ENCODE measurements at places on chromosomes 3 and 15.

DNA sequence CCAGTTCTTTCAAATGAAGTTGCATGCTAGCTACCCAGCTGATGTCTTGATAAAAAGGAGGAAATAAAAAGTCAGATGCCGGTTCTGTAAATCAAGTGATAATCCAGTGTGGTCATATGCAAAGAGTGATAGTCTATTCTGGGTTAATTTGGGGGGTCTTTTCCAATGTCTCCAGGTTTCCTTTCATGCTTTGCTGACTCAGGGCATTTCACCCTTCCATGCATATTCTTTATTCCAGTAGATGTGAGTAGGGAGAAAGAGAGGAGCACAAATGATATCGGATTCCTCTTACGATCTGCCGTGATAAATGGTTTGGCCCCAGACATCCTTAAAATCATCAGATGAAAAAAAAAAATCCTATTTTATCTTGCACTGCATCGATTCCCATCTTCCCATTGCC, 60.8 kb downstream of the ADAMTS9 start:
- DNase-seq = no peak

GRCh38 chr3:117843356-117843755, 1133.8 kb downstream of the TUSC7 start:
- DNase-seq = no peak

GRCh38 chr3:122987231-122987630, 40.3 kb downstream of the SEMA5B start:
- no peak for DNase-seq

DNA sequence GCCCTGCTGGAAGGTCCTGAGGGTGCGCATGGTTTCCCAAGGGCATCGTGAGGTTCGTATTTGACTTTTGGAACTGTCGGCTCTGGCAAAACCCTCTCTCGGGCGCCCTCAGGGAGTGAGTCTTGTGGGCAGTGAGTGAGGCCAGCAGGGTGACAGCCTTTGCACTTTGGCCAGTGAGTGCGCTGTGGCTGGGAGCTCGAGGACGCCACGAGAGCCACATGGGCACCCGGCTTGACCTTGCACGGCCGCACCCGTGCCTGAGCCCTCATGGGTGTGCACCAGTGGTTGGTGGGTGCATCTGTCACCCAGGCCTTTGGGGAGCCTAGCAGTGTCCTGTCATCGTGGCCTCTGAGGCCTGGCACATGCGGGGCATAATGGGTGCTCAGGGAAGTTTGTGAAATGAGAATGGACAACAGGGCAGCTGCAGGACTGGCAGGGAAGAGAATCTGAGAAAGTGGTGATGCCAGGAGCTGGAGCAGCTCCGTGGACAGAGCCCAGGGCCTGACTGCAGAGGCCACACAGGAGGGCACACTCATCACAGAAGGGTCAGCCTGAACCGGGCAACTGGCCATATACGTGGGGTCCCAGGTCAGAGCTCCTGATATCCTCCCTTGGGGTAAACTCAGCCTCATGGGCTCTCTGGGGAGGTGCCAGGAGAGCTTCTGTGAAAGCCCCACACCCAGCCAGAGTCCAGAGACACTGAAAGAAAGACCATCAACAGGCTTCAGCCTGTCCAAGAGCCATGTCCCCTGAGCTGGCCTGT, 30.4 kb upstream of the SNRPA1 start:
- DNase-seq = no peak

- no peak for DNase-seq
These were observed 109.7 kb upstream of the SLC7A14 start for GRCh38 chr3:170695486-170696064.

DNA sequence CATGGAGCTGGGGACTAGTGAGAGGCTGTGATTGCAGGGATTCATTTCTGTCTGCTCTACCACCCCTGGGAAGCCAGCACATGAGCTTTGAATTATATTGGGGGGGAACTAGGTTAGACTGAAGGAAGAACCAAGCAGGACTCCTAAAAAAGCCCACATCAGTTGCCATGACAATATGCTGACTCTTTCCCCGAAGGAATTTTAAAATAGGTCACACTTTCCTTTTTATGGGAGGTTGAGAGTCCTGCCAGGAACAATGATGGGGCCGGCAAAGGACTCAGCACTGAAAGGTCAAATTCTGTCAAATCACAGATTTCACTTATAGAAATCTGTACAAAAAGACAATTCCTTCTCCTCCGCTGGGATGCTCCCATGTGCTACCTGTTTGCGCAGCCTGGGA, 130.8 kb downstream of the ZNF621 start:
- DNase-seq = no peak

GRCh38 chr3:7421065-7421464, 560.1 kb downstream of the GRM7 start:
- DNase-seq = no peak

GRCh38 chr3:61268644-61269043, 17.4 kb upstream of the FHIT start:
- no peak for DNase-seq

- no peak for DNase-seq
These were observed 163.5 kb downstream of the NSMCE3 start for GRCh38 chr15:29106116-29106515.

DNA sequence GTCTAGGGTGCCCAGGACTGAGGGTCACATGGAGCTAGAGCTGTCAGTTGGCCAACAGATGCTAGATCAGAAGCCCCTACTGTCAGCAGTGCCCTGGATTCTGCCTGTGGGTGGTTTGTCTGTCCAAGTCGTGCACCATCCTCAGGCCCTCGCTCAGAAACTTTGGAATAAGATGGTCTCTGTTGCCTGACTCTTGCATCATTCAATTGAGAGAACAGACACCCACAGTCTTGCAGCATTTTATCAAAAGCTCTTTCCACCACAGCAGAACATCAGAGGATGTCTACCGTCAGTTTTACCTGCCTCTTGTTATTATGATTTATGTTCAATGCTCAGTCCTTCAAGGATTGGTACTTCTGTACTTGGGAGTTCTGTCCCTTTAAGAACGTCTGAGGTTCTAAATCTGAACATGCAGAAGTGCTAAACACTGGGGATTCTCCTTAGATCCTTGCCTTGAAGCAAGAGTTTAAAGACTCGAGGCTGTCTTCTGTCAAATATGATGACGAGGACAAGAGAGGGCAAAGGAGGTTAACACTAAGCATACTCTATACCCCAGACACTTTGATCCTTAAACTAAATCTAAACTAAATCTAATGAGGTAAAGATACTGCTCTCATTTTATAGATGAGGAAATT, 4.8 kb downstream of the AQP9 start:
- no peak for DNase-seq

DNA sequence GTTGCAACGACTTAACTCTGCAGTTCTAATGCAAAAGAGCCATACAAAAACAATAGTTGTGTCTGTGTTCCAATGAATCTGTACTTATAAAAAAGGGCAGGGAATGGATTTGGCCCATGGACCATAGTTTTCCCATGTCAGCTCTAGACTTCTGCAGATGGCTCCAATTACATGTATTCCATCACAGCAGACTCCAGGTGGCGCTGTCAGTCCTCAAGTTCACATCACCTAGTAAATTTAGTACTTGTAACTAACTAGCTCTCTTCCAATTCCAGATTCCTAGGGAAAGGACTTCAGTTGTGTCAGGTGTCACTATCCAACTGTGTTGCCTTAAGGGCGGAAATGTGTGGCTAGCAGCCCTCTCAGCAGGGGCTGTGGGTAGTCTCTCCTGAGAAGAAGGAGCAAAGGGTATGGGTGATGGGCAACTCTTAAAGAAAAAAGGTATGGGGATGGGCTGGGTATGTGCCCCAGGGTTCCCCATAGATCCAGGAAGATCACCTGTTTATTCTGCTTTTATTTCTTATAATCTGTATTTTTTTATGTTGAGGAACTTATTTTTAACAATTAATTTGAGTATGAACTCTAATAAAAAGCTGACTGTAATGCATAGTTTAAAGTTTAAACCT, 36.2 kb downstream of the BBS4 start:
- peak; percentile 33 for DNase-seq

Data from activated CD8-positive, alpha-beta memory T cell treated with anti-CD3 and anti-CD28 coated beads for 4 hours (primary cell).